ENCODE measurements at places on chromosomes 2 and 18. TPM values are rescaled to one million over a fixed set of nuclear protein-coding genes. Genes with fewer than 3 reads are reported as not detected.

RGPD5 gene
- 13.7 TPM for total RNA-seq

ZEB2 gene
- 1.2 TPM for total RNA-seq

CKAP2L gene
- 4.9 TPM for total RNA-seq

UCN gene
- total RNA-seq: 0.22 TPM

CCDC148 gene
- not detected for total RNA-seq

LOXHD1 gene
- not detected for total RNA-seq

ATOH8 gene
- total RNA-seq: 0.39 TPM

TRIM43 gene
- 0.33 TPM for total RNA-seq

LTBP1 gene
- total RNA-seq: 265 TPM

TRABD2A gene
- 0.54 TPM for total RNA-seq

PSMA8 gene
- total RNA-seq: not detected

KCNE4 gene
- total RNA-seq: 42.0 TPM

ST8SIA5 gene
- not detected for total RNA-seq

CD207 gene
- not detected for total RNA-seq

CLEC4F gene
- total RNA-seq: not detected

CNTNAP5 gene
- not detected for total RNA-seq

POTEJ gene
- total RNA-seq: not detected

TCF23 gene
- total RNA-seq: not detected

UNC50 gene
- total RNA-seq: 33.4 TPM

RASGRP3 gene
- total RNA-seq: not detected

INPP4A gene
- 16.1 TPM for total RNA-seq

ANO7 gene
- total RNA-seq: not detected

LIMS2 gene
- 27.9 TPM for total RNA-seq

FEV gene
- total RNA-seq: not detected

HNMT gene
- total RNA-seq: 7.6 TPM

NT5DC4 gene
- not detected for total RNA-seq

MC4R gene
- total RNA-seq: not detected

TMEM169 gene
- not detected for total RNA-seq

GKN2 gene
- not detected for total RNA-seq

TEX44 gene
- total RNA-seq: not detected

MARCHF4 gene
- total RNA-seq: 0.39 TPM

CNDP1 gene
- not detected for total RNA-seq

IL1R2 gene
- total RNA-seq: 3.1 TPM

ITPRIPL1 gene
- 4.3 TPM for total RNA-seq

TLX2 gene
- not detected for total RNA-seq

SLC23A3 gene
- 2.0 TPM for total RNA-seq

BOLL gene
- not detected for total RNA-seq

OSBPL6 gene
- total RNA-seq: 1.6 TPM

BCL2L11 gene
- total RNA-seq: 18.5 TPM

SLC30A3 gene
- 0.11 TPM for total RNA-seq

KHK gene
- not detected for total RNA-seq

WDPCP gene
- 14.6 TPM for total RNA-seq

SYT4 gene
- not detected for total RNA-seq

MARS2 gene
- 4.3 TPM for total RNA-seq

TSN gene
- total RNA-seq: 32.2 TPM

SKOR2 gene
- not detected for total RNA-seq

MEX3C gene
- total RNA-seq: 84.9 TPM

TMEM37 gene
- under 0.01 TPM for total RNA-seq

KRTCAP3 gene
- 8.2 TPM for total RNA-seq

SLC8A1 gene
- total RNA-seq: 4.3 TPM

RAPGEF4 gene
- total RNA-seq: 1.3 TPM

FOXD4L1 gene
- total RNA-seq: not detected

MYO5B gene
- total RNA-seq: 20.7 TPM

EVA1A gene
- total RNA-seq: 88.3 TPM

GAD1 gene
- total RNA-seq: 4.3 TPM

ASXL3 gene
- total RNA-seq: 0.11 TPM

KCNG2 gene
- total RNA-seq: not detected

MRPL30 gene
- total RNA-seq: 30.4 TPM

Data from placental epithelial cell (primary cell).